ENCODE measurements at places on chromosomes 3 and 15. TPM values are rescaled to one million over a fixed set of nuclear protein-coding genes. Genes with fewer than 3 reads are reported as not detected.

DNA sequence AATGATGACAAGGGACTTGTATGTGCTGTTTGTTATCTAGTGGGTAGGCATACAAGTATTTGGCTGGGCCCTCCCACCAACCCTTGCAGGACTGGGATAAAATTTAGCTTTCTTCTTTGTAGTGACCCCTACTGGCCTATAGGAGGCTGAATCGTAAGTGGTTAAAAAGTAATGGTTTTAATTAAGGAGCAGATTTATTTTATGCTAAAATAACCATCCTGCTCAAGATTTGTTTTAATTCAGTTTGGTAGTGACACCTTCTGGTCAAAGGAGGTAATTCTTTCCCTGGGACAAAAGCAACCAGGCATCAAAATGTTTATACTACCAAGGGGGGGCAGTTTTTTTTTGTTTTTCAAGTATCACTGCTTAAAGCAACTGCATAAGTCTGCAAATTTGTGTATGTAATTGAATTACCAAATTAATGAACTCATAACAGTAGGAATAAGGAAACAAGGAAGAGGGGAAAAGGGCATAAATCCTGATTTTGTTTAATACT lies 70.7 kb downstream of the TOP2B start:
- DNase-seq, result no peak
- no peak overlapping the region for H3K27ac ChIP-seq
- no peaks in the 10 kb centered on the region for H3K27me3 ChIP-seq
- H3K4me1 ChIP-seq, result peaks cover 22% of the 10 kb centered on the region
- peaks cover 33% of the 10 kb centered on the region for H3K36me3 ChIP-seq

DNA sequence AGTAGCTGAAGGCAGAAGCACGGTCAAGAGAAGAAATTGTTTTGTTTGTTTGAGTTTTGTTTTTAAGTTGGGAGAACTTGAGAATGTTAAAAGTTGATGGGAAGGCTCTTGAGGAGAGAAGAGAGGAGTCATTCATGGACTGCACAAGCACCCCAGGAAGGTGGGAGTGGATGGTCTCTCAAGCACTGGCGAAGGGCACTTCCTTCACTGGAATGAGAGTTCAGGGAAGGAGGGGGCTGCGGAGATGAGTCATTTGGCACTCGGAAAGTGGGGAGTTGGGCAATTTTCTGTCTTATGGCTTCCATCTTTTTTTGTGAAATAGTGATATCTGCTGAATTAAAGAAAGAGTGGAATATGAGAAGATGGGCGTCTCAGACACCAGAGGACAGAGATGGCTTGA lies 66.0 kb downstream of the ATP13A4 start:
- no peaks in the 10 kb centered on the region for H3K27me3 ChIP-seq
- DNase-seq, result no peak
- peaks cover 13% of the 10 kb centered on the region for H3K4me1 ChIP-seq
- no peak overlapping the region for H3K4me3 ChIP-seq
- H3K27ac ChIP-seq, result no peak overlapping the region

- no peak overlapping the region for H3K27ac ChIP-seq
- no peak for DNase-seq
- no peaks in the 10 kb centered on the region for H3K4me1 ChIP-seq
- no peaks in the 10 kb centered on the region for H3K27me3 ChIP-seq
- H3K36me3 ChIP-seq, result no peaks in the 10 kb centered on the region
- no peak overlapping the region for H3K4me3 ChIP-seq
Observed at GRCh38 chr3:155555479-155556060, 189.3 kb downstream of the PLCH1 start.

- H3K4me1 ChIP-seq, result peaks cover 29% of the 10 kb centered on the region
- no peaks in the 10 kb centered on the region for H3K36me3 ChIP-seq
- peak overlapping the region; percentile 94 for H3K4me3 ChIP-seq
- DNase-seq, result no peak
- no peaks in the 10 kb centered on the region for H3K27me3 ChIP-seq
- peak overlapping the region; percentile 97 for H3K27ac ChIP-seq
Observed at GRCh38 chr3:143972155-143972504, 507 bp downstream of the DIPK2A start.

- no peak overlapping the region for H3K27ac ChIP-seq
- no peak for DNase-seq
- H3K36me3 ChIP-seq, result no peaks in the 10 kb centered on the region
- no peak overlapping the region for H3K4me3 ChIP-seq
- H3K4me1 ChIP-seq, result peaks cover 14% of the 10 kb centered on the region
Observed at GRCh38 chr15:93070132-93070531, 18.9 kb downstream of the RGMA start.

DNA sequence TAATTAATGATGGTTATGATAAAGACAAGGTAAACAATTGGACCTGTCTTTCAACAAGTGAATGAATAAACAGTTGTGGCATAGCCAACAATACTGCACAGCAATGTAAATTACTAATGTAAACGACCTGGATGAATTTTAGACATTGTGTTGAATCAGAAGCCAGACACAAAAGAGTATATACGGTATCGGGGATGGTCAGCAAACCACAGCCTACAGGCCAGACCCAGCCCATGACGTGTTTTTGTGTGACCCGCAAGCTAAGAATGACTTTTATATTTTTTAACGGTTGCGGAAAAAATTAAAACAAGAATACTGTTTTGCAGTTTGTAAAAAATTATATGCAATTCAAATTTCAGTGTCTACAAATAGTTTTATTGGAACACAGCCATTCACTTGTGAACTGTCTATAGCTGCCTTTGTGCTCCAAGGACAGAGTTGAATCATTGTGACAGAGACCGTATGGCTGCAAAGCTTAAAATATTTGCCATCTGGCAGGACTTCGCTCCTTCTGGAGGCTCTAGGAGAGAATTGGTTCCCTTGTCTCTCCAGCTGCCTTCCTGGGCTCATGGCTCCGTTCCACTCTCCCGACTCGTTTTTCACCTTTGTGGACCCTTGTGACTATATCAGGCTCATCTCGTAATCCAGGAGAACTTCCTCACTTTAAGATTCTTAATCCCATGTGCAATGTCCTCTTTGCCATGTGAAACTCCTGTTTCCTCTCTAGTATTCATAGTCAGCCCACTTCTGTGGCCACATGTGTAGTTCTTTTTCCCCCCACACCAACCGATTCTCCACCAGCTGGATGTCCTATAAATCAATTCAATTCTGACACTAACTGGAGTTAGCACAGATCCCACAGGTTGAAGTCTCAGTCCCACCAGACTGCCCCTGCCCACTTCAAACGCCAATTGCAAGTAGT lies 72.7 kb downstream of the CMTM8 start:
- H3K4me1 ChIP-seq, result no peaks in the 10 kb centered on the region
- H3K36me3 ChIP-seq, result no peaks in the 10 kb centered on the region
- no peaks in the 10 kb centered on the region for H3K27me3 ChIP-seq

DNA sequence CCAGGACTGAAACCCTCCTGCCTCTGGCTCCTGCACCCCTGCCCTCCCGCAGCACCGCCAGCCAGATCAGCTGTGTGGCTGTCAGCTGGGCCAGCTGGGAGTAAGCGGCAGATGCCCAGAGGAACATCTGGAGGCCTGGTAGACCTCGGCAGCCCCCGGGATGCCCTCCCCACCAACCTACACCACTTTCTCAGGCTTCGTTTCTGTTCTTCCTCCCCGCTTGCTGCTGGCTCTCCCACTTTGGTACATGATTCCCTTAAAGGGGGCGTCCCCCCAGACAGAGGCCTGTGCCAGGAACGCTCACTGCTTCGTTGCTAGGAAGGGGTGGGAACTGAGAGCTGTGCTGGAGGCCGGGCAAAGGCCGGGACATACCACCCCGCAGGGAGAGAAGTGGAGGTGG lies 91.4 kb upstream of the RPL32 start:
- no peak overlapping the region for H3K4me3 ChIP-seq
- peaks cover 17% of the 10 kb centered on the region for H3K4me1 ChIP-seq
- H3K27ac ChIP-seq, result no peak overlapping the region
- H3K36me3 ChIP-seq, result peaks cover 43% of the 10 kb centered on the region

DNA sequence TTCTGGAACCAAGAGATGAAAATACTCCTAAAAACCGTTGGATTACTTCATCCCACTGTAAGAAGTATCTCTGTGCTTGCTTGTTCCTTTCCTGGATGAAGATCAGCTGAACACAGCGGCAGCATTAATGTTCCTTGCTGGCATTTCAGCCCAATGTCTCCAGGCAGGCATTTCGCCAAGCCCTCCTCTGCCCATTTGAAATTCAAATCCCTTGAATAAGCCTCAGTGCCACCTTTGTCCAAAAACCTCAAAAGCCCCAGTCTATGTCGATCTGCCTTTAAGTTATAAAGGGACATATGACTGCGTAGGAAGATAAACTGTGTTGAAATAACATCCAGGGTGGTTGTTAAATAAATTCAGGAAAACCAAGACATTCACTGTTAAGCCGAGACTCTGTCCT lies 156.8 kb upstream of the PDZRN3 start:
- DNase-seq, result no peak
- H3K36me3 ChIP-seq, result no peaks in the 10 kb centered on the region
- no peaks in the 10 kb centered on the region for H3K27me3 ChIP-seq

GRCh38 chr15:39621210-39621609 lies 40.3 kb downstream of the THBS1 start:
- no peaks in the 10 kb centered on the region for H3K36me3 ChIP-seq
- no peak overlapping the region for H3K4me3 ChIP-seq
- no peak for DNase-seq
- H3K27me3 ChIP-seq, result no peaks in the 10 kb centered on the region
- H3K4me1 ChIP-seq, result peaks cover 23% of the 10 kb centered on the region

DNA sequence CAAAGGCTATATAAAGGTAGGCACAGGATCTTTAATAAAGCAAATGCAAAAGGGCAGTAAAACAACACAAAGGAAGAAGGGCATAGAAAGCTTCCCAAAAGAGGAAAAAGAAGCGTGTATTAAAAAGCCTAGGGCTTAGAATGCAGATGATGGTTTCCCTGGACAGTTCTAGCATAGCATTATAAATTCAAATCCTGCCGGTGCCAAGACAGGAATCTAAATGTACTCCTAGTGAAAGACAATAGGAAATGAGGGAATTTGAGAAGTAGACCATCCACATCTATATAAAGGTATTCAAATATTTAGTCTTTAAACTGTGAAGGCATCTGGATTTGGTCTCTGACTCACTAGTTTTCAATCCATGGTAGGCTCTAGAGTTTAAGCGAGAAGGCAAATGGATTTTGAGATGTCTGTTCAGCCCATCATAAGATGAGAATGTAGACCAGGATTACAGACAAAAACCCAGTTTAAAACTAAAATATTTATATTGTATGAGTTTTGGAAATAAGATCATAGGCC lies 431.8 kb downstream of the TBL1XR1 start:
- H3K36me3 ChIP-seq, result no peaks in the 10 kb centered on the region
- H3K4me3 ChIP-seq, result no peak overlapping the region
- DNase-seq, result no peak
- H3K27me3 ChIP-seq, result no peaks in the 10 kb centered on the region
- H3K27ac ChIP-seq, result no peak overlapping the region

GRCh38 chr15:97030251-97030650 lies 699.8 kb downstream of the NR2F2 start:
- no peak for DNase-seq
- no peaks in the 10 kb centered on the region for H3K36me3 ChIP-seq
- H3K27me3 ChIP-seq, result no peaks in the 10 kb centered on the region
- no peak overlapping the region for H3K27ac ChIP-seq
- H3K4me1 ChIP-seq, result no peaks in the 10 kb centered on the region

DNA sequence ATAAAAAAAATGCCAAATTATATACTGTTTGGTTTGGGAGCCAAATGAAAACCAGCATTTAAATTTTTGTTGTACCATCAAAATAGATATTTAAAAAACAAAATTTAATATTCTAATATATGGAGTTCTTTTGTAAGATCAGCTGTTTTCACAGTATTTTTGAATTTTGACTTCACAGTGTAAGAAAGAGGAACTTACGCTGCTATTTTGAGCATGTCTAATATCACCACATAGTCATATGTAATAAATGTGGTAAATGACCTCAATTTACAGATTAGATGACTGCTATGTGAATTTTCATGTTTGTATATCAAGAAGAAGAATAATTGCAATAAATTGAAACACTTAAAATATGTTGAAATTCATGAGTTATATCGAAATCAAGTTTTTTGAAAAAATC lies 189.6 kb downstream of the ARRDC4 start:
- H3K27me3 ChIP-seq, result no peaks in the 10 kb centered on the region
- no peak overlapping the region for H3K4me3 ChIP-seq
- no peaks in the 10 kb centered on the region for H3K36me3 ChIP-seq
- H3K4me1 ChIP-seq, result no peaks in the 10 kb centered on the region

GRCh38 chr3:198081421-198081844 lies 121.4 kb downstream of the LMLN start:
- peaks cover 73% of the 10 kb centered on the region for H3K27me3 ChIP-seq
- H3K4me1 ChIP-seq, result no peaks in the 10 kb centered on the region
- H3K36me3 ChIP-seq, result no peaks in the 10 kb centered on the region
- no peak overlapping the region for H3K27ac ChIP-seq
- DNase-seq, result no peak

GRCh38 chr15:79837846-79838245 lies 59.0 kb downstream of the MTHFS start:
- H3K27me3 ChIP-seq, result no peaks in the 10 kb centered on the region
- H3K27ac ChIP-seq, result no peak overlapping the region

CYB561D2 gene
- 23.9 TPM for total RNA-seq

PHC3 gene
- 84.4 TPM for total RNA-seq

PIF1 gene
- total RNA-seq, result 0.67 TPM

CCR3 gene
- 0.43 TPM for total RNA-seq

FAM3D gene
- 4.0 TPM for total RNA-seq

SNURF gene
- total RNA-seq, result 11.5 TPM

FBN1 gene
- total RNA-seq, result 46.9 TPM

TMEM158 gene
- 2.1 TPM for total RNA-seq

BHLHE40 gene
- 97.1 TPM for total RNA-seq

POU1F1 gene
- not detected for total RNA-seq

PTH1R gene
- total RNA-seq, result 14.9 TPM

ISLR gene
- 40.6 TPM for total RNA-seq

TFRC gene
- total RNA-seq, result 248 TPM

MME gene
- total RNA-seq, result 79.1 TPM

RTP4 gene
- 5.6 TPM for total RNA-seq

THAP10 gene
- 1.5 TPM for total RNA-seq

ROBO2 gene
- total RNA-seq, result 27.1 TPM

ERICH6 gene
- total RNA-seq, result not detected

RBM6 gene
- total RNA-seq, result 110 TPM
